ENCODE measurements at places on chromosomes 16 and 17.

DNA sequence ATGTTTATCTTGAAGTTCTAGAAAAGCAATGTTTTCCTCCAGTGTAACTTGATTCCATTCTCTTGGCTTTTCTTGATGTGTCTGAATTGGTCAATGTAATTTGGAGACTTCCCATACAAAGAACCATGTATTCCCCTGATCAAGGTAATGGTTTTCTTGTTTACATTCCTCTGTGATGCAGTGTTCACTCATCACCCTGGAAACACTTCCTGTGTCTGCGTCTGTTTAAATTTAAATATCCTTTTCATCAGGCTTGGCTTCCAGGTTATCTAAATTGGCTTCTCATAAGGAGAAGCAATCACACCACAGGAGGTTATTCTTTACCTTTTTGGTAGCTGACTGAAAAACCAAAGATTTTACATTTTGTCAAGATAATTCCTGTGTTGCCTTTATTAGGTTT, 237.3 kb upstream of the WSCD1 start:
- DNase-seq, result no peak

GRCh38 chr17:55730380-55730779, 7.7 kb upstream of the TMEM100 start:
- no peak for DNase-seq

- DNase-seq, result no peak
Measured at GRCh38 chr17:50660042-50660886, 25.6 kb downstream of the ABCC3 start.

DNA sequence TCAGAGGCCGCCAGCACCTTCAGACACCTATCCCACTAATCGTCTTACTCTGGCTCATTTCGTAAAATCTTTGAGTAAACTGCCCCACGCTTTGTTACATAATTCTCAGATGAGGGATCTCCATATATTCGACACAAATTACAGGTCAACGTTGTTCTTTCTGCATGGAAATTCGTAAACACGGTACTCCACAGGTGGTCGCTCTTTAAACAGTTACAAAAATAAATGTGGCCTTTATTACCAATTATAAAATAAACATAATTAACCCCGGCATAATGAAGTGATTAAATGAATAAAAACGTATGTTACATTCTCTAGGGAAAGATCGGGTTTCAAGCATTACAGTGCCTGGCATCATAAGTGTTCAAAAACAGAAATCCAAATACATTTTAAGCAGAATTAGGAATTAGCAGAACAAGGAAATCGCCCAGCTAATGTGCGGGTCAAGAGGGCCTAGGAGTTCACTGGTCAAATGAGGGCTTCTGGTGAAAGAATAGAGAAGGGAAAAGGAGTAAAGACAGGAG, 943 bp upstream of the PIP4K2B start:
- DNase-seq, result no peak

GRCh38 chr16:30122604-30123160, 338 bp downstream of the MAPK3 start:
- DNase-seq, result no peak

DNA sequence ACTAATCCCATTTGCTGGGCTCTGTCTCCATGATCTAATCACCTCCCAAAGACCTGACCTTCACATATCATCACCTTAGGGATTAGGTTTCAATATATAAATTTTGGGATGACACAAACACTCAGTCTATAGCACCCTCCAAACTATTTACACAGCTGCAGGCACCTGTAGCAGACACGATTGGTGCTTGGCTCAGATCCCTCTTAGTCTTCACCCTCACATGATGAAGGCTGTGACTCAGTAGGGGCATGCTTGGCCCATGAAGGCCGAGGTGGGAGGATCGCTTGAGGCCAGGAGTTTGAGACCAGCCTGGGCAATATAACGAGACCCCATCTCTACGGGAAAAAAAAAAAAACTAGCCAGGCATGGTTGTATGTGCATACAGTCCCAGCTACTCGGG, 73.5 kb downstream of the HS3ST2 start:
- DNase-seq, result no peak

GRCh38 chr17:36545465-36546417, 1.0 kb downstream of the GGNBP2 start:
- DNase-seq, result peak; percentile 94

DNA sequence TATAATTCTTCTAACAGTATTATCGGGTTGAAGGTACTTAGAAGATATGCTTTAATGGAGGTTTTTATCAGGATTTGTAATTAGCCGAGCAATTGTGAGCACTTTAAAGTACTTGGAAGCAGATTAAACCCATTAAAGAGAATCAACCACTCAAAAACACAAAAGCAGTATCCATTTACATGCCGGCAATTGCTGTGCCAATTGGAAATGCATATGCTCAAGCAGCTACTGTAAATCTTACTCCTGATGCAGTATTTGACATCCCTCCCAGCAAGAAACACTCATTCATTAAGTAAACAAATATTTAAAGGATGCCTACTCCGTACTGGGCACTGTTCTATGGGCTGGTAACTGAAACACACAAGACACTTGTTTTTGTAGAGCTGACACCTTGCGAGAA, 11.4 kb upstream of the CCL1 start:
- DNase-seq, result no peak

GRCh38 chr17:57834146-57834741, 15.6 kb downstream of the MRPS23 start:
- DNase-seq, result no peak

DNA sequence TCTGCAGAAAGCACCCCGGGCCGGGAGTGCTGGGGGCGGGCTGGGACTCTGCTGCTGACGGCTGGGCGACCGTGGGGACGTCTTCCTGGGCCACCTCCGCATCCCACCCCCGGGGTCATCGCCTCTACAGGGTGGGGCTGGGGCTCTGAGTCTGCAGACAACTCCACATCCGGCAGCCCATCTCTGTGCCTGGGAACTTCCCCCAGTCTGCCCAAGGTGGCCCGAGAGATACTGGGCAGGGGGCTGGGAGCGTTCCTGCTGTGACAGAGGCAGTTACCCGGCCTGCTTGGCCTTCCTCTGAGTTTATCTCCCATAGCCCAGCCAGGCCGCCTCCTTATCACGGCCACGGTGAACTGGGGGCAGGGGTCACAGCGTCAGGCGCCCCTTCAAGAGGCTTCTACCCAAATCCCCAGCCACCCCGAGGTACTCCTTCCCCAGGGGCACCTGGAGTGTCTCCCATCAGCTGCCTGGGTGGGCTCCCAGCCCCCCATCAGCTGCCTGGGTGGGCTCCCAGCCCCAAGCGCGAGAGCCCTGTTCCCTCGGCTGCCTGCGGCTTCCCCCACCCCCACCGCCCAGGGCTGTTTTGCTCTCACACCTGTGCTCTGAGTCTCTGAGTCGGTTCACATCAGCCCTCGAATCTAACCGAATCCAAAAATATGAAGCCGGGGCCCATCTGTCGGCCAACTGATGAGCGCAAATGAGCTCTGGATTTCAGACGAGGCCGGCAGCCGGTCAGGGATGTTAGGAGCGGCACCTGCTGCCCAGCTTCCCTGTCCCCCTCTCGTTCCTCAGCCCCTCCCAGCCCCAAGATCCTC, 15.6 kb upstream of the CBFA2T3 start:
- no peak for DNase-seq

DNA sequence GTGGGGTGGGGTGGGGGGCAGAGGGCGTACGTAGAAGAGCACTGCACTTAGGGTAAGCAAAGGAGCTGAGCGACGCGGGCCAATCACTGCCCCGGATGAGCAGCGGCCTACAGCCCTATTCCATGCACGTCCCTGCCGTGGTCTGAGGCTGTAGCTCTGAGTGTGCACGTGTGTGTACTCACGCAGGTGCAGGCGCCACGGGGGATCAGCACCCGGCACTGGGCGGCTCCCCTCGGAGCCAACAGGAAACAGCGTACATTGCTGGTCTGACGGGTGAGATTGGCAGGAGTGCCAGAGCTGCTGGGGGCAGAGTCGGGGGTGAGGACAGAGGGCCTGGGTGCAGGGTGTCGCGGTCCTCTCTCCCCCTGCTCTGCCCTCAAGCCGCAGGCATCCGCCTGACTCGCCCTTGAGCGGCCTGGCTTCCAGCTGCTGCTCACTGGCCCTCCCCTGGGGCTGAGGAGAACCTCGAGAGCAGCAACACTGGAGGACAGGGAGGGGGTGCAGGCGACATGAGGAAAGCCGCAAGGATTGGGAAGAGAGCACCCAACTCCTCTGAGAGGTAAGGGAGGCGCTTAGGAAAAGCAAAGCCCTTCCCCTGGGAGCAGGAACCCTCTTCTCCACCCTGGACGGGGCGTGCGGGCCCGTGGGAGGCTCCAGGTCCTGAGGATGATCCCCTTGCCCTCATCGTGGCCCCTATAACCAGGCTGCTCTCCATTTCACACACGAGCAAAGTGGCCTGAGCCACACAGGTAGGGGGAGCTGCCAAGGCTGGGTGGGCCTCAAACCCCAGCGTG, 57.8 kb downstream of the ENGASE start:
- DNase-seq, result no peak

DNA sequence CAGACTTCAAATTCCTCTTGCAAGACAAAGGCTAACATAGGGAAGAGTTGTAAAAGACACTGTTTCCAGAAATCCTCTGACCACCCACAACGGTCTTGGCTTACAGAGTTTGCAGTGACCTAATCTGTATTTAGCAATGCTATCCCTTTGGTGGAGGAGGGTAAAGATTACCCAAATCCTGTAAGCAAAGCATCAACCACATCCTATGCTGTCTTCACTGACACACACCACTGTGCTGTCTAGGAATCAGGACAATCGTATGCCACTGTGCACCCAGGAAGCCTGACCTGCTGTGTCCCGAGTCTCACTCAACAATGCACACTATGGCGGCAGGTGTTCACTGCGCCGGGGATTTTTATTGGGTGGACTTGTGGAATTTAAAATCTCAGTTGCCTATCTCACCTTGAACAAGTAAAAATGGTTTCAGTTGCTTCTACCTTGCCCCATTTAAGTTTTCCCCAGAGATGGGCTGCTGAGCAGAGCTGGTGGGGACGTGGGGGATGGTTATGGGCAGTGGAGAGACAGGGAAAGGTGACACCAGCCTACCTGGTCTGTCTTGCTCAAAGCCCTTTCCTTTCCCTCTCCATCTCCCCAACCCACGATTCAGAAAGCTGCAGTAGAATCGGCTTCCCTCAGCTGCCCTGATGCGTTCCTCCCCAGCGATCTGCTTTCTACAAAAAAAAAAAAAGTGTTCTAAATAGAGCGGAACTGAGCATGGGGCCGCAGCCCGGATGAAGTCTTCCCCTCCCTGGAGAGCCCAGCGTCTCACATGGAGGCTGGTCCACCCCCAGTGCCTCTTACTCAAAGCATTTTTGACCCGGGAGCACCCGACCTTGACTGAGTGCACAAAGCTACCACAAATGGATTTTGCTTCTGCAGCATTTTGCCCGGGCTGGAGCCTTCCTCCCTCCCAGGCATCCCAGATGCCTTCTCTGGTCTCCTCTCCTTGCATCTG, 271.5 kb downstream of the SOX9 start:
- no peak for DNase-seq

DNA sequence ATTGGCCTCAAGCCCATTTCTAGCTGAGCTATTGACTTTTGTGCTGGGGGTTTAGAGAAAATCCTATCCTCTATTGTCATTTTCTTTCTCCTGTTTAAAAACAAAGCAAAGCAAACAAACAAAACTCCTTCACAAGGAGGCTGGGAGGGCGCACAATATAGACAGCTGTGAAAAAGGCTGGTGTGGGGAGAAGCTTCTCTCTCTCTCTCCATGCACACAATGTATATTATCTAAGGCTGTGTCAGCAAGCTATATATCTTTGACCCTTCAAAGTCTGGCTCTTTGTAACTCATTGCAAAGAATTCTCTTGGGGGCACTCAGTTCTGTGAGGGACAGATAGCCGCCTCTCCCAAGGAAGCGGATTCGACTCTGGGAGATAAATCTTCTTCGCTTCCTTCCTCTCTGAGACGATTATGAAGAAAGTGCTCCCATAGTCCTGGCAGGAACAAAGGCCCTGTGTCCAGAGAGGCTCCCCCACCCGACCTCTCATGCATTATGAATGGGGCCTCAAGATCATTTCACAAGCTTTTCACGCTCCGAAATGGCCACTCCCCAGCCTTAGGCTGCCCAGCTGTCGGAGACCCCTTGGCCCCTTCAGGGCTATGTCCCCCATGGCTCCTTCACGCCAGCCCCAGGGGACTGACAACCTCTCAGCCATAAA, 33.2 kb upstream of the MEAK7 start:
- no peak for DNase-seq

- DNase-seq, result no peak
Measured at GRCh38 chr17:58352596-58353388, 791 bp upstream of the SUPT4H1 start.

- DNase-seq, result no peak
Measured at GRCh38 chr16:63877401-63877800, 1244.5 kb downstream of the CDH11 start.

- no peak for DNase-seq
Measured at GRCh38 chr16:50121721-50122445, 31.2 kb upstream of the TENT4B start.

DNA sequence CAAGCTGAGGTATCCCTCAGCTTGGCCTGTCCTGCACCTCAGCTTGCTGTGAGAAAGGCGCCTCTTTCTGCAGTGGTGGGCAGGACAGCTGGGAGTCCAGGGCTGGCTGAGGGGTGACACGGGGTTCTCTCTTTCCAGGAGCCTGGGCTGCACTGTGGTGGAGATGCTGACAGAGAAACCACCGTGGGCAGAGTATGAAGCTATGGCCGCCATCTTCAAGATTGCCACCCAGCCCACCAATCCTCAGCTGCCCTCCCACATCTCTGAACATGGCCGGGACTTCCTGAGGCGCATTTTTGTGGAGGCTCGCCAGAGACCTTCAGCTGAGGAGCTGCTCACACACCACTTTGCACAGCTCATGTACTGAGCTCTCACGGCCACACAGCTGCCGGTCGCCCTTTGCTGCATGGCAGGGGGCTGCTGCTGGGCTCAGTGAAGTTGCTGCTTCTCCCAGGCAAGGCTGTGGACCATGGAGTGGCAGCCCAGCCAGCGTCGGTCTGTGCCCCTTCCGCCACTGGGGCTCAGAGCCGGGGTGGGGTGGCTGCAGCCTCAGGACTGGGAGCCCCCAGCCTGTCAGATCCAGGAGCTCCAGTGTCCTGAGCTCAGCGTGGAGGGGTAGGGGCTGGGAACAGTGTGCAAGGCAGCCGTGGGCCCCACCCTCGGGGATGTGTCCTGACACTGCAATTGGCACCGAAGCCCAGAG, 6.4 kb downstream of the LIMD2 start:
- no peak for DNase-seq

GRCh38 chr17:9676820-9677310, 31.5 kb downstream of the USP43 start:
- no peak for DNase-seq

- DNase-seq, result no peak
Measured at GRCh38 chr17:47728214-47728877, 4.7 kb upstream of the TBX21 start.

- peak; percentile 8 for DNase-seq
Measured at GRCh38 chr16:78443542-78444364, 344.3 kb downstream of the WWOX start.

GRCh38 chr16:19907161-19907992, 22.7 kb upstream of the GPRC5B start:
- DNase-seq, result peak; percentile 52

DNA sequence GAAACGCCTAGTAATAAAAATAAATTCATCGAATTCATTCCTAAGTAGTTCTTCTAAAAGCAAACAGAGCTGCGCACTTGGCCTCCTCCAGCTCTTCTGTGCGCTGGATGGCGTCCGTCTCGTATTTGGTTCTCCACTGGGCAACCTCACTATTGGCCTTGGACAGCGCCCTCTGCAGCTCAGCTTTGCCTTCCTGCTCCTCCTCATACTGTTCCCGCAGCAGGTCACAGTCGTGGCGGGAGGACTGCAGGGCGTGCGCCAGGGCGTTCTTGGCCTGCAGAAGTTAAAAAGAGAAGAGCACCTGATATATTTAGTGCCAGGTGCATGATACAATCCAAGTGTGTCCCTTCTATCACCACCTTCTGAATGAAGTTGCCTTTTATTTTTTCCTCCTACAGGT, 21.8 kb downstream of the MYH3 start:
- no peak for DNase-seq

All from Kasumi-1 (cell line).